HT1080 (cell line): ENCODE measurements at places on chromosomes 13 and 19.

DNA sequence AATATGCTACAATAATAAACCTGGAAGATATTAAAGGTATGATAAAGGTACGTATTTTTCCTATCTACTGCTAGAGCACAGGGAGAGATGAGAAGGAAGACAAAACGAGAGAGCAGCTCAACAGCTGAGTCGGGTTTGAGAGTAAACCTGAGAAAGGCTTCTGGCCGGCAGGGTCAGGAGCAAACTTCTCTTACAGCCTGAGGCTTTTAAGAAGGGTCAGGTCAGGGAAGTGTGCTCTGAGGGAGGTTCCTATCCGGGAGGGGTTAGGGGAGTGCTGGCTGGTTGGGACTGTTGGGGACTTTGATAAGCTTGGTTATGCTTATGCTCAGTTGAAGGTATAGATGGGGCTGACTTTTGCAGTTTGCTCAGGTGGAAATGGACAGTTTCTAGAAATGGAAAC is 77.7 kb upstream of the PRR20A start:
- peak; percentile 2 for DNase-seq

DNA sequence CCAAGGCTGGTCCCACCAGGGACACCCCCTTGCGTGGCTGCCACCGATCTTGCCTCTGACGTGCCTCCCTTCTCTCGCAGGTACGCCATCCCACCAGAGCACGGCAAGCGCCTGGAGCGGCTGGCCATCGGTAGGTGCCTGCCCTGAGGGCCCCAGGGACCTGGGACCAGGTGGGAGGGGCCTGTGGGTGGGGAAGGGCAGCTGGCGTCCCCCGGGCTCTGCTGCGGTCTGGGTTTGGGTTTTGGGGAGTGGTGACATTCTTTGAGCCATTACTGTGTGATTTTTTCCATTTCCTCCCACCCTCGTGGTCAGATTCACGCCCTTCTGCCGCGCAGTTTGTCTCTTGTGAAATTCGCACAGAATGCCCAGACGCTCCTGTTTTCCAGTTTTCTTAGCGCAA is 102.0 kb downstream of the KDM4B start:
- no peak for DNase-seq

GRCh38 chr13:40064154-40065097 is 409.0 kb downstream of the COG6 start:
- peak; percentile 81 for DNase-seq

DNA sequence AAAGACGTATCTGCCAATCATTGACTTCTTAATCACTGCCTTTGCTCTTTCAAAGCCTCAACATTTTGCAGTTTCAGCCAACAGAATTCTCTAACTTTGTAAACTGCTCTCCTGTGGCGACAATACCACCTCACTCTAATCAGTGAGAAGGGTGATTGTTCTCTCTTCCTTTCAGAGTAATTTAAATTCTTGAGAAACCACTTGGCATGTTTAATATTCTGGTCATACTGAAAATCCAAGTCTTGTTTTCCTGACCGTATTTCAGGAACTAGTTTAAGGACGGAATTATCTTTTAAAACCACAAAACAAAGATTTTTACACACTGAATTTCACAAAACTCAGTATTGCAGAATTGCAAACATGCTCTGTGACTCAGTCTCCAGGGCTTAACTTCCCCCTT is 5.2 kb upstream of the CDC16 start:
- no peak for DNase-seq

GRCh38 chr13:41271456-41272285 is 8.3 kb upstream of the MTRF1 start:
- no peak for DNase-seq

GRCh38 chr19:13121551-13122274 is 3.6 kb downstream of the NACC1 start:
- no peak for DNase-seq

GRCh38 chr19:32373585-32374295 is 28.3 kb downstream of the ZNF507 start:
- DNase-seq: peak; percentile 99

DNA sequence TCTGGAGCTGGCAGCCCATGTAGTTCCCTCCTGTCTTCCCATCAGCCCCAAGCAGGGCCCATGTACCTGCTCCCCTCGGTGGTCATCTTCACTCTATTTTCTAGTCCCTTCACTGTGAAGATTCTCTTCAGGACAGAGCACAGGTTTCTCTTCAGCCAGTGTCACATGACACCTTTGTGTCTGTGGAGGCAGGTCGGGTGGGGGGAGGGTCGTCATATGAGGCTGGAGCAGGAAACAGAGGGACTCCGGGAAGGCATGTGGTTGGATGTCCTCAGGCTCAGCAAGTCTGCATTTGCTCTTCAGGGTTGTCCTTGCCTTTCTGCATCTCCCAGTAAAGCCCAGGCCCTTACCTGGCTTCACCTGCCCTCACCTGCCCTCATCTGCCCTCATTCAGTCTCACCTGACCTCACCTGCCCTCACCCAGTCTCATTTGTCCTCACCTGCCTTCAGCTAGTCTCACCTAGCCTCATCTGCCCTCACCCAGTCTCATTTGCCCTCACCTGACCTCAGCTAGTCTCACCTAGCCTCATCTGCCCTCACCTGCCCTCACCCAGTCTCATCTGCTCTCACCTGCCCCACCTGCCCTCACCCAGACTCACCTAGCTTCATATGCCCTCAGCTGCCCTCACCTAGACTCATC is 120.3 kb downstream of the ZDHHC20 start:
- no peak for DNase-seq

DNA sequence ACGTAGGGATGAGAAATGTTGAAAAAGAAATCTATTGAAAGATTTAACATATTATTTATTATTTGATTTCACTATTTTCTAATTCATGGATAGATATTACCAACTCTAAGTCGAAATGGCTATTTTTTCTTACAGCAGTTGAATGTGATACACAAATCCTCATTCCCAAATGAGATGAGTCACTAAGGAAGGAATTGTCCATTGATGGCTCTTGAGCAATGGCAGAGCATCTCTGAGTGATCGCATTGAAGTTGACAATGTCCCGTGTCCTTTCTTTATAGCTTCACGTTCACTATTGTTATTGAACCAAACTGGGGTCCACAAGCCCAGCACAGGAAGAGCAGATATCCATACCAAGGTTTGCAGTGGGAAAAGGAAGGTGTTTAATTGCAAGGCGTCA is 648.3 kb upstream of the SPRY2 start:
- peak; percentile 20 for DNase-seq

DNA sequence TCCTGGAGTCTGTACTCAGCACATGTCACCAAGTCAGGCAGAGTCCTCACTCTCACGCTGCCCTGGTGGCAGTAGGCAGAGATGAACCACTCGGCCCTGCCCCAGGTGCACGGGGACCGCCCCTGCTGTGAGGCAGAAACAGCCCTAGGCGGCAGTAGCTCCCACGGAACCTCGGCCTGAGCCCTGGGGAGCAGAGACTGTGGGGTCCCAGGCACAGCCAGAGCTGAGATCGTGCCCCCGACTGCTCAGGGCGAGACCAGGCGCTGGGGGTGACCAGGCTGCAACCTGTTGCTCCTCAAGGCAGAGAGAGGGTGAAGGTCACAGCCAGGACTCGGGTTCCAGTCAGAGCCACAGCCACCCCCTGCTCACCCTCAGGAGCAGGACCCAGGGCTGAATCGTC is 34.9 kb downstream of the AP1M1 start:
- DNase-seq: no peak

DNA sequence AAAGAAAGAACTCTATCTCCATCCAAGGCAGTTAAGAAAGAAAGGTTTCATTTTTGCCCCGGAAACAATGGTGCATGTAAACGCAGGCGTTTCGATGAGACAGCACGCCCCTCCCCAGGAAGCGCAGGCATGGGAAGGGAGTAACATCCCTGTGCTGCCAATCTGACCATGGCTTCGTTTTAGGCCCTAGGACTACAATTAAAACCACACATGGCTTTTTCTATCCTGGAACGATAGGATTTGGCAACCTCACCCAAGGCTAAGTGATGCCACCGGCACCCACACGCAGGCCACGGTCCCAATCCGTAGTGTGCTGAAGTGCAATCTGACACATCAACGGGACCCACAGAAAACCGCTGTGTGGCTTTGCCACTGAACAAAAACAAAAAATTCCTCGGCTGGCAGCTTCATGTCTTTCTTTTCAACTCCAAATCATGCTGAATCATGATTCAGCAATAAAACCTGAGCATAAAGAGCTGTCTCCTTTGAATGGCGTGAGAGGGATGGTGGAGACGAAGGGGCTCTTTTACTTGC is 24.2 kb downstream of the RANBP3 start:
- DNase-seq: no peak

DNA sequence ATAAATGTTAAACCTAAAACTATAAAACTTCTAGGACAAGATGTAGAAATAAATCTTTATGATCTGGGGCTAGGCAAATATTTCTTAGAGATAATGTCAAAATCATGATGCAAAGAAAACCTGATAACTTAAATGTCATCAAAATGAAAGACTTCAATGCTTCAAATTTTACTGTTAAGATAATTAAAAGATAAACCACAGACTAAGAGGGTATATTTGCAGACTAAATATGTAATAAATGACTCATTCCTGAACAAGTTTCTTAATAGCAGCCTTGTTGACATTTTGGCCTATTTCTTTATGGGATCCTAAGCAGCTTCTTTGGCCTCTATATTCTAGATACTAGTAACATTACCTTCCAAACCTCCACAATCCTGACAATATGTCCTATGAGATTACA is 2878.3 kb upstream of the PCDH20 start:
- DNase-seq: no peak

GRCh38 chr19:39046037-39046821 is 13.9 kb upstream of the FBXO27 start:
- DNase-seq: peak; percentile 63

- DNase-seq: no peak
Measured at GRCh38 chr19:38534574-38534973, 83.2 kb downstream of the MAP4K1 start.

- no peak for DNase-seq
Measured at GRCh38 chr13:37383856-37384370, 214.7 kb downstream of the POSTN start.

GRCh38 chr13:111156421-111156820 is 41.3 kb downstream of the ARHGEF7 start:
- DNase-seq: no peak

GRCh38 chr13:105343134-105343806 is 1192.2 kb downstream of the EFNB2 start:
- DNase-seq: peak; percentile 38

DNA sequence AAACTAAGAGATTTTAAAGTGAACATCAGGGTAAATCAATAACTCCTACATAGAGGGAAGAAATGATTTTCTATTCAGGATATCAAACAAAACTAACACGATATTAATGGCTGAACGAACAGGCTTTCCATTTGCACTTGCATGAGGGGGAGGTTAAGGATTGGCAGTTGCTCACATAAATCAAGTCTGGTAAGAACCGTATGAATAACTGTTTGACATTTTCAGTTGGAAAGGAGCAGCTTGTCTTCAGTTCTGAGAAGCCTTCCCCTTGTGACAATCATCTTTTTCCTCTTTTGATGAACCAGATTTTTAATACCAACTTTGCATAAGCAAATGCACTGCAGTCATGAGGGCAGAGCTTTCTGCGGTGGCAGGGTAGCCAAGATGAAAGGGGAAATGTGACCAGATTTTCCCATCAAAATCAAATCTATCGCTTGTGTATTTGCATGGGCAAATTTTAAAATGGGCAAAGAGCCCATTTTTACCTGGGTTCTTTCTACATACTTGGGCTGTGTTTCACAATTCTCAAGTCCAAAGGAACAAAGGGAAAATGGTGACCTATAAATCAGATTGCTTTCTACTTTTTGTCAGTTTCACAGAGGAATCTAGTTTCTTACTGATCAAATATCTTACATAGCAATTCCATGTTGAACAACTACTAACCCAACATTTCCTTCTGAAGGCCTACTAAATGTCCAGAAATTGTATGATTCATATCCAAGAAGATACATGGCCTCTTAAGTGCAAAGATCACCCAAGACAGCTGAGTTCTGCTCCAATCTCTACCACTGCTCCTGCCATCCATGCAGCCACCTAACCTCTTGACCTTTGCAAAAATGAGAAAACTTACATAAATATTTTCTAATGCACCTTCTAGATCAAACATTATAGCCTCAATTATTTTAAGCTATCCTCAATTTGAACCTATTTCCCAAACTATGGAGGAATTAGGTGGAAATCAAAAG is 249.6 kb downstream of the OXGR1 start:
- no peak for DNase-seq

- DNase-seq: peak; percentile 14
Measured at GRCh38 chr19:24060687-24061356, 26.2 kb upstream of the ZNF254 start.

DNA sequence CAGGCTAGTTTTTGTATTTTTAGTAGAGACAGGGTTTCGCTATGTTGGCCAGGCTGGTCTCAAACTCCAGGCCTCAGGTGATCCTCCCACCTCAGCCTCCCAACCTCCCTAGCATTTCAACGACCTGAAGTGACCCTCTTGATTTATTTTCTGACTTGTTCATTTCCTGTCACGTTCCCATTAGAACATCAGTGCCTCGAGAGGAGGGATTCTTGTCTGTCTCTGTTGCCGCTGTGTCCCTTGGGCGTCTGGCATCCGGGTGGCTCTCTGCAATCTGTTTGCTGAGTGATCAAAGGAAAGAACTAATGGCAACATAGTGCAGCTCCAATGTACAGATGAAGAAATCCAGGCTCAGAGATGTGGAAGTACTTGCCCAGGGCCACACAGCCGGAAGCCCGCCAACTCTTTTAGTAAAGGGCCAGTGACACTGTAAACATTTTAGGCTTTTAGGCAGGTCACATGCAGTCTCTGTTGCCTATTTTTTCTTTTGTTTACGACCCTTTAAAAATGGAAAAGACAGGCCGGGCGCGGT is 47.5 kb downstream of the NFIC start:
- no peak for DNase-seq

- DNase-seq: peak; percentile 73
Measured at GRCh38 chr19:677201-677600, 1.0 kb downstream of the FSTL3 start.

DNA sequence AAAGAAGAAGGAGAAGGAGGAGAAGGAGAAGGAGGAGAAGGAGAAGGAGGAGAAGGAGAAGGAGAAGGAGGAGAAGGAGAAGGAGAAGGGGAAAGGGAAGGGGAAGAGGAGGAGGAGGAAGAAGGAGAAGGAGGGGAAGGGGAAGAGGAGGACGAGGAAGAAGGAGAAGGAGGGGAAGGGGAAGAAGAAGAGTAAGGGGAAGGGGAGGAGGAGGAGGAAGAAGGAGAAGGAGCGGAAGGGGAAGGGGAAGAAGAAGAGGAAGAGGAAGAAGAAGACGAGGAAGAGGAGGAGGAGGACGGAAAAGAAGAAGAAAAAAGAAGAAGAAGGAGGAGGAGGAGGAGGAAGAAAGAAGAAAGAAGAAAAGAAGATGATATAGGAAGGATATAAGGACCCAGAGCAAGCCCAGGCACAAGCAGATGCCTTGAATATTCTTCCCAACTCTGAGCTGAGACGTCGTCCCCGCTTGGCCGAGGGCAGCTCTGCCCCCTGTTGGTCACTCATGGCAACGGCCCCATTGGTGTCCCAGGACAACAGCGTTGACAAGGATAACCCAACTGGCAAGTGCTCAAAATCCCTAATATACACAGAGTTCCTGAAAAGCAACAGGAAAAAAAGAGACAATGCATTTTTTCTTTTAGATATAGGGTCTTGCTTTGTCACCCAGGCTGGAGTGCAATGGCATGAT is 30.6 kb upstream of the IGSF23 start:
- DNase-seq: no peak
